ENCODE measurements at places on chromosomes 16 and 17.

- no peak for DNase-seq
These were observed 714 bp downstream of the SPATA33 start for GRCh38 chr16:89658221-89658879.

DNA sequence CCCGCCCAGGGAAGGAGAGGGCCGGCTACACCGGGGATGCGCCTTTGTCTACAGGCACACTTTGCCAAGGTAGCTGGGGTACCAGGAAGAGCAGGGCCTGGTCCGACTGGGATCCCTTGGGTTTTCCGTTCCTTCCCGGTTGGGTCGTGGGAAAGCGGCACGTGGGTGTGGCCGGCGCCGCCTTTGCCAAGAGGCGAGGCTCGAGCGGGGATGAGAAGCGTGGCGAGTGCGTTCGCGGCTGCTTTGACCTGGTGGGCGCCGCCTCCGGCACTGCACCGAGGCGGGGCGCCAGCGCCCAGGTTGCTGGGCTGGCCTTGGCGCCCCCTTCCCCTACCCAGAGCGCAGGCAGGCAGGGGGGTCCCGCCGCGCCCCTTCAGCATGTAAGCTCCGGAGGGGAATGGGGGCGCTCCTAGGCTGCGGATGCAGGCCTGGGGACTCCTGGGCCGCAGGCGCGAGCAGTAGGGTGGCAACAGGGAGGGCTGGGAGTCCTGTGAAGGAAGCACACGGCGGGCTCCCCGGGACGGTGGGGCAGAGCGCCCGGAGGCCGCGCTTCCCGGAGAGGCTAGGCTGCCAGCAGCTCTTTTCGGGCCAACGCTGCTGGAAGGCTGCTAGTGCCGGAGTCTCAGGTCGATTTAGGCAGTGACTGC lies 2.0 kb downstream of the HAS3 start:
- DNase-seq = no peak

- DNase-seq = no peak
These were observed 95.8 kb upstream of the CORO6 start for GRCh38 chr17:29718446-29719039.

GRCh38 chr17:73358668-73359067 lies 46.9 kb upstream of the CDC42EP4 start:
- no peak for DNase-seq

DNA sequence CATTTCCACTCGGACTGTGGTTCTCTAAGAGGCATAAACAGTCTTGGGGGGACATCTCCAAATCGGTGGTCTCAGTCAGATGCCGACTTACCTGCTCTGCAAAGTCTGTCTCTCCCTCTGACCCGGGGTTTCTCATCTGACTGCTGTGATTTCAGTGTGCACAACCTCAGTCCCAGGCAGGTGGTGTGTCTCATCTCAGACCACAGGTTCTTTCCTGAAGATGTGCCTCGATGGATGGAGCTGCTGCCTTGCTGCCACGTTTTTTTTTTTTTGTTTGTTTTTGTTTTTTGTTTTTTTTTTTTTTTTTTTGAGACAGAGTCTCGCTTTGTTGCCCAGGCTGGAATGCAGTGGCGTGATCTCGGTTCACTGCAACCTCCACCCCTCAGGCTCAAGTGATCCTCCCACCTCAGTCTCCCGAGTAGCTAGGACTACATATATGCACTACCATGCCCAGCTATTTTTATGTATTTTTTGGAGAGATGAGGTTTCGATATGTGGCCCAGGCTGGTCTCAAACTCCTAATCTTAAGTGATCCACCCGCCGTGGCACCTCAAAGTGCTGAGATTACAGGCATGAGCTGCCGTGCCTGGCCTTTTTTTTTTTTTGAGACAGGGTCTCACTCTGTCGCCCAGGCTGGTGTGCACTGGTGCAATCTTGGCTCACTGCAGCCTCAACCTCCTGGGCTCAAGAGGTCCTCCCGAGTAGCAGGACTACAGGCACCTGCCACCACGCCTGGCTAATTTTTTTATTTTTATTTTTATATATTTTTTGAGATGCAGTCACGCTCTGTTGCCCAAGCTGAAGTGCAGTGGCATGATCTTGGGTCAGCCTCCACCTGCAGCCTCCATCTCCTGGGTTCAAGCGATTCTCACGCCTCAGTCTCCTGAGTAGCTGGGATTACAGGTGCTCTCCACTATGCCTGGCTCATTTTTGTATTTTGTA lies 15.4 kb downstream of the SPIRE2 start:
- no peak for DNase-seq

DNA sequence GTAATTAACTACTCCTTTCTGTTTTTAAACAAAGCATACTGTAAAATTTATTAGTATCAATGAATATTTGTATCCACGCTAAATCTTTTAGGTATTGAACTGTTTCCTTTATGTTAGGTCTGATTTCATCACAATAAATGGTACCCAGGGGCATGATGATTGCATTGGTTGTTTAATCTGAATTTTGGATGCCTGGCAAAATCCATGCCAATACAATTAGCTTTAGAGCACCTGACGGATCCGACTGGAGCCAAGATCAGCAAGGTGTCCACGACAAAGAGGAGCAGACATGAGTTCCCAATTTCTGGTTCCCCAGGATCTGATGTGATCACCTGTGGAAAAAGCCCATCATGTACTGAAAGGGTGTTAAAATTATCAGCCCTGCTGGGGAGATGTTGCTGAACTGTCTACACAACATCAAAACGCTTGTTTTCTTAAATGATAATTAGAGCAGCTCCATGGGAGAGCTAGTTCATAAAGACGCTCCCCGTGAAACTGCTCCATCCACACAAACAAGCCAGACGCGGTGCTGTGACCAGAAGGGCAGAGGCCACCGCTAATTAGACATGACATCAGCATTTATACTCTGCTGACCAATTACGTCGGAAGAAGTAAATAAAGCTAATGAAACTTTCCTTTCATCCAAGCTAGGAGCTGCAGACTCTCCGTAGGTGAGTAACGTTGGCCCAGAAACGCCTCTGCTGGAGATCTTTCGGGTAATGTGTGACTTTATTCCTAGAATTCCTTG lies 151.7 kb downstream of the CPPED1 start:
- DNase-seq = no peak

GRCh38 chr16:67053767-67054334 lies 24.9 kb downstream of the CBFB start:
- DNase-seq = no peak

DNA sequence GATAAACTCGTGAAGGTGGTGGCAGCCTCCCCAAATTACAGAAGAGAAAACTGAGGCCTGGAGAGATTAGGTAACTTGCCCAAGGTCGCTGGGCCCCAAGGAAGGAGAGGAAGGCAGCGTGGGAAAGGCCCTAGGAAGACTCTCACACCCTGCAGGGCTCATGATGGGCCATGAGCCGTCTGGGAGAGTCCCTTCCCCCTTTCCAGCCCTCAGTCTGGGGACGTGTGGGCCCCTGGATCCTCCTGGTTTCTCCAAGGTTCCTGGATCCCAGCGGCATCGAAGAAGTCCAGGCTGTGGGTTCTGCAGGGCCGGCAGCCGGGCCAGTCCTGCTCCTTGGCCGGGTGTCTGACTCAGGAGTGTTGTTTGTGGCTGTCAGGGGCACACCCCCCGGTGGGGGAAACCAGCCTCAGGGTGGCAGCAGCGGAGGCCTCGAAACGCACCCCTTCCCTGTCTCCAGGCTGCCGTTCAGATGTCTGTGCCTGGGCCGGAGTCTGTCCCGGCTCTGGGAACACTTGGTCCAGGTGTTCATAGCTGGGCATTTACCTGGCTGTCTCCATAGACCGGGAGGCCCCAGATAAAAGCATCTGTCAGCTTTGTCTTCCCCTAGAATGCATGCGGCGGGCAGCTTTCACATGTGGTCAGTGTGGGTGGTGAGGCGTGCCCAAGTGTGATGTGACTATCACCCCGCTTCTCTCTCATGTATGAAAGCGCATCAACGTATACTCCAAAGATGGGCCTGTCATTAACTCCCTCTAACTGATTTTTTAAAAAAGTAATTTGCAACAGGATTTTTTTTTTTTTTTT lies 3.7 kb upstream of the RAP1GAP2 start:
- peak; percentile 37 for DNase-seq

DNA sequence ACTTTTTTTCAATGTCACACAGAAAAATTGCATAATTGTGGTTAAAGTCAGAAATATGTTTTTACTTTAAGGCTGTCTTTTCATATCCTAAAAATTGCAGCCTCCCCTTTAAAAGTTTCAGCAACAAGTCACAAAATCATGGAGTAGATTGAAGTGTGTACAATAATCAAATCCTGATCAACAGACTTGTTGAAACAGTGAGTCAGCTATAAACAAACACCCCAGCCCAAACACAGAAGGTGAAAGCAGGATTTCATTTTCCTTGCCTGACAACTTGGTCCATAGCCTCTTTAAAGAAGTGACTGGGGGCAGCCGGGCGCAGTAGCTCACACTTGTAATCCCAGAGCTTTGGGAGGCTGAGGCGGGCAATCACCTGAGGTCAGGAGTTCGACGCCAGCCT lies 59.9 kb downstream of the WNT3 start:
- no peak for DNase-seq

DNA sequence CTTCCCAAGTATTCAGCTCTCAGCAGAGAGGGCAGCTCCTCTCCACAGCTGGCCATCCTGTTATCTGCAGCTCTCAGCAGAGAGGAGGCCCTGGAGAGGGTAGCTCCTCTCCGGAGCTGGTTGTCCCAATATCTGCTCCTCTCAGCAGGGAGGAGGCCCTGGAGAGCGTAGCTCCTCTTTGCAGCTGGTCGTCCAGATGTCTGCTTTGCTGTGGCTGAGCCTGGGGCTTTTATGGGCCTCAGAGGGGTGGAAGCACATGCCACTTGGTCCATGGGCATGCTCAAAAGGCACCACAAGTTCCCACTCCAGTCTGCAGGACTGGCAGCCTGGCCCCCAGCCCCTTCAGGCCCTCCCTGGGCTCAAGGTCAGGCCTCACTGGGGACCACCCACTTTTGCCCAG lies 314.3 kb downstream of the KCNJ2 start:
- DNase-seq = no peak

DNA sequence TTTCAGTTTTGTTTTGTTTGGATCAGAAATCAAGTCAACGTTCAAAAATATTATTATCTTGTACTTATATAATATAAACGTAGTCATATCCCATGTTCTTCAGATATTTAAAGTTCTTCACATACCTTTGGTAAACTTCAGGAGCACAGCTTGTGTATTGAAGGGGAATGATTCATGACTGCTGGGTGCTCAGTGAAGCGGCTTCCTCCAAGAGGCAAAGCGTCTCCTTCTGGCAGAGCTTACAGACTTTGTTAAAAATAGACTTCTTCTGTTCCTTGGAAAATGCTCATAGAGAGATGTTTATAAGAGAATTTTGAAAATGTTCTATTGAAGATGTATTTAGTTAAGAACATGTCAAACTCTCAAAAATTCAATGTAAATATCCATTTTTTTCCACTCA lies 155.6 kb upstream of the CNTNAP4 start:
- no peak for DNase-seq

DNA sequence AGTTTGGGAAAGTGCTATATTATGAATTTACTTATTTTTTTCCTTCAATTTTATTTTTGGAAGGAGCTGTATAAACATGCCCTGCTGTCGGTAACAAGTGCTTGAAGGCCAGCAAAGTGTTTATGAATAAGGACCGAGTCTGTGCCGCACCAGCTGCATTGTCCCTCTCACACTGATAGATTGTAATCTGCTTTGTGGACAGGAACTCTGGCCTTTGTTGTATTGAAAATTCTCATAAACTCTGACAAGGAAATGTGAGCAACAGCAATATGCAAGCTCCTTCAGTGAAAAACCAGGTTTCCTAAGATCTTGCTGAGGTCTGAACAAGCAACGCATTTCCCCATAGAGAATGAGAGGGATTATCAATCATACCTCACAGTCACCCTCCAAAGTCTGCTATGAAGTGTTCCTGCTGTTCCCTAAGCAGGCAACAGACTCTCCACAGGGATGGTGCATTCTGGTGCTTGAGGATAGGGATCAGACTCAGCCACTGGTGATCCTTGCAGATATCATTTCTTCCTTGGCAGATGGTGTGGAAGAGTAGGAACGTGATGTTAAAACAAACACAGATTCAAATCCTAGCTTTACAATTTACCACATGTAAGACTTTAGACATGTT lies 109.6 kb downstream of the KCNJ2 start:
- DNase-seq = no peak

DNA sequence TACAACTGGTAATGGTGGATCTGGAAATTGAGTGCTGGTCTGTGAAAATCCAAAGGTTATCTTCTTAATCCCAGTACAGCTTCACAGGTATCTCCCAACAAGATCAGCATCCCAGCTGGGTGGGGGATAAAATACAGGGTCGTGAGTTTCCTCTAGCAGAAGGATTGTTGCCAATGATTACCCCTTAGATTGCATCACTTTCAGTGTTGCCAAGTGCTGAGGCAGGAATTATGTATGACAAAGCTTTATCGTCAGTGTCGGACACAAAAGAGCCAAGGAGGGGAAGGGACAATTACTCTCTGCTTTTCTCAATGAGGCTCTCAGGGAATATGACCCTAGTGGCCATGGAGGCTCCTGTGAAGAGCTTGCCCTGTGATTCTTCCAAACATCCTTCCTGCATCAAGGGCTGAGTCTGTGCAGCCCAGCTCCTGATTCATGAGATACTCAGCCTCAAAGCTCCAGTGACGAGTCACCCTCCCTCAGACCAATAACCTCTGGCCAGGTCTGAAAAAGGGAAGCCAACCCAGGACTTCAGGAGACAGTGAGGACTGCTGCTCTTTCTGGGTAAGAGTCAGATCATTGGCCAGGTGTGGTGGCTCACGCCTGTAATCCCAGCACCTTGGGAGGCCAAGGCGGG lies 15.0 kb downstream of the OR1F1 start:
- no peak for DNase-seq

DNA sequence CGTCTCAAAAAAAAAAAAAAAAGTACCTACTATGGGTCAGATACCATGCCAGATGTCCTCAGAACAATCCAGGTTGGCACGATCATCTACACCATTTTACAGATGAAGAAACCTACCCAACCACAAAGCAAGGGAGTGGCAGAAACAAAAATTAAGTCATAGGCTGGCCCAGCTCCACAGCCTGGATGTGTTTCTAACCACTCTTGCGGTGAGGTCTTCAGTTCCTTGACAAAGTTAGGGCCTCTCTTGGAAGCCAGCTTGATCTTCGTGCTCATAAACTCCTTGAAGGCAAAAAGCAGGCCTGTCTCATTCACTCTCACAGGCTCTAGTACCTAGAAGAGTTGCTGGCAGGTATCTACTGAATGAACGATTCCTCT lies 6.2 kb downstream of the GGA2 start:
- no peak for DNase-seq

GRCh38 chr17:77451245-77451893 lies 310.6 kb downstream of the SEC14L1 start:
- DNase-seq = peak; percentile 66

DNA sequence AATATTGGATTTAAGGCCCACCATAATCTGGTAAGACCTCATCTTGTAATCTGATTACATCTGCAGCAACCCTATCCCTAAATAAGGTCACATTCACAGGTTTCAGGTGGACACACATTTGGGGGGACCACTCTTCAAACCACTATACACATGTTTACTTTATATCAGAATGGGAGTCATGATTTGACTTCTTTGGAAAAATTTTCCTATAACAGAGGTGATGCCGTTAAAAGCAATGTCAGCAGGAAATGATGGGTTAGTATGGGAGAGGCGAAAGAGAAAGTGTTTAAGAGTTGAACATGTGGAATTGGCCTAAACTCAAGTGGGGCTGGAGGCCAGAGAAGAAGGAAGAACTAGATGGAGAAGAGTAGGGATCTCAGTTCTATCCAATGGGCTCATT lies 281.7 kb upstream of the ERCC4 start:
- no peak for DNase-seq

- DNase-seq = no peak
These were observed 418 bp downstream of the SOCS3 start for GRCh38 chr17:78359321-78359996.

Data from activated CD4-positive, alpha-beta T cell treated with anti-CD3 and anti-CD28 coated beads, Interleukin-2, amount 50 U/mL, for 1 hour (primary cell).